ENCODE measurements at places on chromosomes 2 and 18.
A peak's percentile ranks its signal among the peaks of the same experiment; 100 is the strongest.

DNA sequence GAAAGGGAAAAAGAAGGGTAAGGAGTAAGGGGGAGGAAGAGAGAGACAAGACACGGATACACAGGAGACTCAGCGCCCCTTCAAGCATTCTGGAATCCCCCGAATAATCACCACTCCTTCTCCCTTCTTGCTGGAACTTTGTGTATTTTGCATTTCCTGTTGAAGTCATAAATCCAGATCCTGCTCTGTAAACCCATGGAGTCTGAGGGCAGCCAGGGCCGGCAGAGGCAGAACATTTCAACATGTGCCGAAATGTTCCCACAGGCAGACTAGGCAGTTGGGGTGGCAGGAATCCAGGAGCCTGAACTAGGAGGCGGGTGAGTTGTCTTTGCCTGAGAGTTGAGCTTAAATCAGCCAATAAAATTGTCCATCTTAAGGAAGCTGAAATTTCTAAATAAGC, 193.1 kb downstream of the SH3RF3 start:
- no peak for DNase-seq

DNA sequence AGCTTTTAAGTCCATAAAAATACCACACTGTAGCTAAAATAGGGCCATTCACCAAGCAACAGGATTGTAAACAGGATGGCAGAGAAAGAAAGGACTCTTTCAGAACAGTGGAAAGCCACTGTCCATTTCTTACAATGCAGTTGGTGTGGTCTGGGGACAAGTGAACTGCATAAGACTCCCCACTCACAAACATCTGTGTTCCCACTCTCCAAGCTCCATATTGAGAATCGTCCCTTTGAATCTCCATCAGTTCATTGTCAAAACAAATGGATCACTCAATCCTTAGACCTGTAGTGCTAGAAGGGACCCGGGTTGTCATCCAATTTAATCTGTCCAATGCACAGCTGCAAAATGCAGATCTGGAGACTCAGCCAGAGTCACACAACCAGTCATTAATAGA, 347.4 kb upstream of the KLHL29 start:
- DNase-seq: no peak

DNA sequence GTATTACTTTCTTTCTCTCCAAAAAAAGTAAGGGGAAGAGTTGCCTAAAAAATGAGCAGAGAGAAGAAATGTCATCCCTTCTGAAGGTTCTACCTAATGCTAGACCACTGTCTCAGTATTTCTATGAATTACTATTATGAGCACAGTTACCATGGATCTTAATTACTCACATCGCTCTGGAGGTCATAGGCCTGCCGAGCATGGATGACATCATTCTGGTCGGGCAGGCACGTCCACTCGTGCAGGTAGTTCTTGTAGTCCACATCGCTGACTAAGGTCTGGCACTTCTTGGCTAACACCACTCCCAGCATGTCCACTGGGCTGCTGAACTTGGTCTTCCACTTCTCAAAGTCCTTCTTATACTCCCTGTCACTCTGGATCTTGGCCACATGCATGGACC, 106.9 kb downstream of the NEB start:
- no peak for DNase-seq

- peak; percentile 23 for DNase-seq
Measured at GRCh38 chr2:49770919-49771318, 616.6 kb upstream of the FSHR start.

- no peak for DNase-seq
Measured at GRCh38 chr2:36406296-36406695, 50.7 kb downstream of the CRIM1 start.

DNA sequence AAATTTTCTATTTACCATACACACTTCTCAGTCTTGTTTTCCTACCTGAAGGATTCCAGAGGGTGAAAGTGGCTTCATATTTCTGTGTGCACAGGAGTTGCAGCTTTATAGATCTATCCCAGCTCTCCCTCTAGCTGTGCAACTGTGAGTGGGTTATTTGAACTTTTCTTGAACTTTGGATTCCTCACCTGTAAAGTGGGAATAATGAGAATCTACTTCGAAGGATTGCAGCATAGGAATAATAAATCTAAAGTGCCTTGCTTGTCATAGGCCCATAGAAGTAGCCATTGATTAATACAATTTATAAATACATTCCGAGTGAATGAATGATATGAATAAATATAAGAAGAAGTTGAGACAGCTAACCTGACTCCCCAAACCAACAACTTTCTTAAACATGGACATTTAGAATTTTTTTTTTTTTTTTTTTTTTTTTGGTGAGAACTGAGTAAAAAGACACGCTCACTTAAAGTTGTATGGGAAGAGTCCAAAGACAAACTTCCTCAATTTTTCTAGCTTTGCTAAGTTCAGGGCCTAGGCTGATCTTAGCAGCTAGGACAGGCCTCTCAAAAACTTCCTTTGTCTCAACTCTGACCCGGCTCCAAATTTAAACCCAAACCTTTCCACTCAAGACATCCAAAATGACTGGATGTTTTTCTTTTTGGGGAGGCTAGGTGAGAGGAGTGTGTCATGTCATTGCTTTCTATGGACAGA, 203.3 kb upstream of the FBXO11 start:
- no peak for DNase-seq

GRCh38 chr2:117918608-117919007, 95.3 kb downstream of the CCDC93 start:
- DNase-seq: no peak

GRCh38 chr2:121254748-121255147, 30.3 kb downstream of the TFCP2L1 start:
- DNase-seq: no peak

DNA sequence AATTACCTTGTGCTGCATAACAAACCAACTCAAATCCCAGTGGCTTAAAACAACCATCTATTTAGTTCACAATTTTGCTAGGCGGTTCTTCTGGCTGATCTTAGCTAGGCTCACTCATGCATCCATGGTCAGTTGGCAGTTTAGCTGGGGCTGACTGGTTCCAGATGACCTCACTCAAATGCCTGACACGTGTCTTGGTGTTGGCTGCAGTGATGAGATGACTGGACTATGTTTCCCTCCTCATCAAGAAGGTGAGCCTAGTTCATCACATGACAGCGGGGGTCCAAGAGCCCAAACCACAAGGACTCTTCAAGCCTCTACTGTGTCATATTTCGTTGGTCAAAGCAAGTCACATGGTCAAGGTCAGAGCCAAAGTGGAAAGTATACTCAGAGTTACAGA, 42.7 kb upstream of the ACTR3 start:
- DNase-seq: no peak

- DNase-seq: no peak
Measured at GRCh38 chr2:175036582-175037018, 31.4 kb upstream of the CHN1 start.

GRCh38 chr18:80259610-80260009, 12.3 kb upstream of the PARD6G start:
- no peak for DNase-seq

- peak; percentile 28 for DNase-seq
Measured at GRCh38 chr18:48475635-48476549, 62.9 kb upstream of the CTIF start.

DNA sequence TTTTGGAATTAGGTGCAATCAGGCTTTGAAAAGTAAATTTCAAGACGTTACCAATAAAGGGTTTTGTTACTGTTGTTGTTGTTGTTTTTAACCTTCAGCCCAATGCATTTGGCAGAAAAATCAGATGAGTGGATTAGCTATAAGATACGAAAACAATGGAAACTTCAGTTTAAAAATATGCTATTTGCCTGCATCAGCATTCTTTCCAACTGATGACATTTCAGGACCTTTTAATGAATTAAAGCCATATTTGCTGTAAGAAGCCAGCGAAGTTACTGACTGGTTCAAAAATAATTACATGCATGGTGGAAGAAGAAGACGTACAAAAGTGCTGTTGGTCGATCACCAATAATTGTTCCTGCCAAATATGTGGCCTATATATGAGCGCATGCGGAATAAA, 639.3 kb upstream of the SOX11 start:
- DNase-seq: no peak

DNA sequence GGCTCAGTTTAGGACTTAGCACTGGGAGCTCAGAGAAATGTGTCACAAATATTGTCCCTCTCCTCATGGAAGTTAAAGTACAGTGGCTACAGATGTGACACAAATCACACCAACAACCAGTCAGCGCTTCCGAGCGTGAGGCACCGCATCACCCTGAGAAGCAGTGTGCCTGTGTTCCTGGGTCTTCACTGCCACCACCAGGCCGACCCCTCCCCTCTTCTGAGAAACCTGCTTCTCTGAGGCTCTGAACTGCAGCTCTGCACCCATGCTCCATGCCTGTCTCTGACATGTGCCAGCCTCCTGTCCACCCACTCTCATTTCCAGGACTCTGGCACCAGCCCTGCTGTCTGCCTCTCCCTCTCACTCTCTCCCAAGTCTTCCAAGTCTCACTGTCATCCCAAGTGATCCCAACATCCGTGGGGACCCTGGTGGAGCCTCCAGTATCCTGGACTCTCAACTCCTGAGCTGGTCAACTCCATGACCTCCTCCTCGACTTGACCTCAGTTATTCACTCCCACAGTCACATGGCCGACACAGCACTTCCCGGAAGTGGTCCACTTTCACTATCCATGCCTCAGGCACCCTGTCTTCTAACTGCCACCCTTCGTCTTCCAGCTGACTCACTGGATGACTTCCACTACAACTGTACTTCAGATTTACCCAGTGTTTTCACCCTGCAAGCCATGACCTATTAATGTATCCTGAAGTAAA, 73.5 kb downstream of the FBXO15 start:
- no peak for DNase-seq

- no peak for DNase-seq
Measured at GRCh38 chr18:74803117-74803516, 205.4 kb downstream of the ZNF407 start.

DNA sequence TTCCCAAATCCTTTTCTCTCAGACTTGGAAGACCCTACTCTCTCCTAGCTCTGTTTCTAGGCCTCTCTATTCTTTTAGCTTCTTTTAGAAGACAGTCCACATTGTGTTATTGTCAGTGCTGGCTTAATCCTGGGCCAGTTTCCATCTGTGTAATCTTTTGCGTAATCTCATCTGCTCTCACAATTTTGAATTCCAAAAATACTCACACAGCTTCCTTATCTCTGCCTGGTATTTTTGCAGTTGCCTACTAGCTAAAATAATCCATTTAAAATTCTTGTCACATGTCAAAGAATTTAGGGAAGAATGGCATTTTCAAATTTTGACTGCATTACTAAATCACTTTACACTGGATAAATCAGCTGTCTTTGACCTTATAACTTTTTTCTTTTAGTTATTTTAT, 200.6 kb upstream of the MEX3C start:
- DNase-seq: no peak

GRCh38 chr18:54641734-54642133, 50.7 kb downstream of the DYNAP start:
- no peak for DNase-seq

DNA sequence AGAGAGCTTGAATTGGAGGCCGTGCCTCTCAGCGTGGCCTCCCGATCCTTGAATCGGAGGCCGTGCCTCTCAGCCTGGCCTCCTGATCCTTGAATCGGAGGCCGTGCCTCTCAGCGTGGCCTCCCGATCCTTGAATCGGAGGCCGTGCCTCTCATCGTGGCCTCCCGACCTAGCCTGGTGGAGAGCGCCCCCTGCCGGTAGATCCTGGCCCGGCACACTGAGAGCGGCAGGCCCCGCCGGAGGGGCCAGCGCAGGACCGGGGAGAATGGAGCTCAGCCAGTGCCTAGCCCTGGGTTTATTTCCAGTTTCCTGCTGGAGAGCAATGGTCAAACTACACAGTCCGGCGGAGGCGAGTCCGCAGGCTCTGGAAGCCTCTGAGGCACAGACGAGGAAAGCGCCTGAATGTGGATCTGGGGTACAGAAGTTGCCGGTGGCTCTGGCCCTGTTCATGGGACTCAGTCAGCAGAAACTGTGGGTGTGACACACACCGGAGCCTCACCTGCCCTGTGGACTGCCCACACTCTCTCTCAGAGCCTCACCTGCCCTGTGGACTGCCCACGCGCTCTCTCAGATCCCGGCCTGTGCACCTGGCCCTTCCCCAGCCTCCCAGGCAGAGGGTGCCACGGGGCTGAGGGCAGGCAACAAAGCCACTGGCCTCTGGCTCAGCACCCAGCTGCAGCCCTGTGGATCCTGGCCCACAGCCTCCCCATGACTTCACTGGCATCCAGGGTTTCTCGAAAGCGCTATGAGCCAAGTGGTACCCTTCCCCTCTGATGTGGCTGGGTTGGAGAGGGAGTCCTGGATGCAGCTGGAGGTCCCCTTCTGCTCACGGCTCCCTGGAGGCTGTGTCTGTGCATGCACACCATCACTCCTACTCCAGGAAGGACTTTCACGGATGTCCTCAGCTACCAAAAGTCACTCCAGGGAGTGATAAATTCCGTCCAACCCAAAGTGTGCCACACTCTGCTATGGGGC, 1.5 kb downstream of the IL36B start:
- no peak for DNase-seq

GRCh38 chr2:33069894-33070651, 123.3 kb downstream of the LTBP1 start:
- DNase-seq: peak; percentile 63

DNA sequence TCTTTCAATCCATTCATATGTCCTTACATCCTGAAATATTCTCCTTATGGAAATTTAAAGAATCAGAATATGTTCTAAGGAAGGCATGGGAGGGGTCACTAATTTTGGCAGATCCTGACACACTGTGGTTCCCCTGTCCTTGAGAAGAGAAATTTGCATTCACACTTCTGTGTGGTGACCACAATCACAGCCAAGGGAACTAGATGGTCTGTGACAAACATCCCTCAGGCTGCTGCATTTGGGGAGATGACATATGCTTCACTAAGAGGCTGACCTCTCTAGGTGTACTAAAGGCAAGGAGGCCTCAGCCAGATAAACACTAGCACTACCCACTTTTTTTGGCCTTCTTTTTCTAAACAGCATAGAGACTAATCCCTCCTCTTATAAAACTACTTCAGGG, 129.6 kb downstream of the MREG start:
- DNase-seq: no peak

DNA sequence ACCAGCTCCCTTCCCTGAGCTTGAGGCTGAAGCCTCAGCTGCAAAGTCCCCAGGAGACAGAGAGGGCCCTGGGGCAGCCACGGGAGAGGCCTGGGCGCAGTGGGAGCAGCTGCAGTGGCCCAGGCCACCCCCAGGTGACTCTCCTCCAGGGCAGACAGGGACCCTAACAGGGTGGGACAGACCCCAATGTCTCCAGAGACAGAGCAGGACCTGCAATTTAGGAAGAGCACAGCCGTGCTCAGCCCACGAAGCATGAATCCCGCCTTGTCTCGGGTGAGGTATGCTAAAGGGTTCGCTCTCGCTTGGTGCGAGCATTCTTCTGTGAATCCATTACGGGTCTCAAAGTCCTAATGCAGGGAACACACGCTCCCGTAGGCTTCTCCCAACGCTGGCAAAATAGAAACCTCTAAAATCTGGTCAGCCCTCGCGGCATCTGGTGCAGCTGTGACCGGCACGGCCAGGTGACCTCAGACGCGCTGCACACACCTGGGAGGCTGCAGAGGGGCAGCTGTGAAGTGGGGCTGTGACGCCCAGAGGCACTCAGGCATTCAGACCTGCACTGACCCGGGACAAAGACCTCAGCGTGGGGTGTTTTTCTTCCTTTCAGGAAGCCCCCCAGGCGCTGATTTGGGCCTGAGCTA, 12.6 kb downstream of the MBP start:
- peak; percentile 12 for DNase-seq

All from stimulated activated CD8-positive, alpha-beta memory T cell treated with anti-CD3 and anti-CD28 coated beads, Interleukin-4, amount 100 ng/mL, for 48 hours (primary cell).